OCI-LY7 (cell line): ENCODE measurements at places on chromosomes 4 and X.

GRCh38 chrX:66676413-66676812, 37.5 kb upstream of the EDA2R start:
- no peak for DNase-seq

GRCh38 chr4:36854554-36854953, 390.0 kb upstream of the NWD2 start:
- DNase-seq: no peak

- DNase-seq: no peak
These were observed 149.6 kb downstream of the RAPGEF2 start for GRCh38 chr4:159252491-159252890.

DNA sequence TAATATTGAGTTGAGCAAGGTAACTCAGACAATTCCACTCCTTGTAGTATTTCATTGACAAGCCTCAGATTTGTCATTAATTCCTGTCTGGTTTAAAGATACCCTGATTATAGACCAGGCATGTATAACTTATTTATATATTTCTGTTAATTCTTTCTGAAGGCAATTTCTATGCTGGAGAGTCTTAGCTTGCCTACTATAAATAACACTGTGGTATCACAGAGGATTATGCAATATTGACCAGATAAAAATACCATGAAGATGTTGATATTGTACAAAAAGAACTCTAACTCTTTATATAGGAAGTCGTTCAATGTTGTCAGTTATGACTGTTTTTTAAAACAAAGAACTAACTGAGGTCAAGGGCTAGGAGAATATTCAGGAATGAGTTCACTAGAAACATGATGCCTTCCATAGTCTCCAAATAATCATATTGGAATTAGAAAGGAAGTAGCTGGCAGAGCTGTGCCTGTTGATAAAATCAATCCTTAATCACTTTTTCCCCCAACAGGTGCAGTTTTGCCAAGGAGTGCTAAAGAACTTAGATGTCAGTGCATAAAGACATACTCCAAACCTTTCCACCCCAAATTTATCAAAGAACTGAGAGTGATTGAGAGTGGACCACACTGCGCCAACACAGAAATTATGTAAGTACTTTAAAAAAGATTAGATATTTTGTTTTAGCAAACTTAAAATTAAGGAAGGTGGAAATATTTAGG, 821 bp downstream of the CXCL8 start:
- no peak for DNase-seq

DNA sequence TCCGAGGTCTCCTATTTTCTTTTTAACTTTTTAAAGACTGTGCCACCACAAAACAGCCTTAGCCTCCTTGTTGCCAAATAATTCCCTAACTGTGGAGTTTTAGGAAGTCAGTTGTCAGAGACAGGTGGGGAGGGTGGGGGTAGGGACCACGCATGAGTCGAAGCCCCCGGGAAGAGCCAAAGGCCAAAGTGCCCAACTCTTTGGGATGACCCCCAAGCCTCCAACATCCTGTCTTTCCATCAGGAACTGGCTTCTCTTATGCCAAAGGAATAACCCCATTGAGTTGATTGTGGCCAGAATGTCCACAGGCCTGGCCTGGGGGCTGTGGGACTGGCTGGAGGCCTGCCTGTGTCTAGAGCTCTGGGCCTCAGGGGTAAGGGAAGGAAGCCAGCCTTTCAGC, 5.8 kb downstream of the PRRG3 start:
- DNase-seq: no peak

GRCh38 chrX:49001521-49002090, 458 bp downstream of the GRIPAP1 start:
- peak; percentile 79 for DNase-seq

- DNase-seq: no peak
These were observed 23.6 kb downstream of the KIF4A start for GRCh38 chrX:70313503-70313902.

DNA sequence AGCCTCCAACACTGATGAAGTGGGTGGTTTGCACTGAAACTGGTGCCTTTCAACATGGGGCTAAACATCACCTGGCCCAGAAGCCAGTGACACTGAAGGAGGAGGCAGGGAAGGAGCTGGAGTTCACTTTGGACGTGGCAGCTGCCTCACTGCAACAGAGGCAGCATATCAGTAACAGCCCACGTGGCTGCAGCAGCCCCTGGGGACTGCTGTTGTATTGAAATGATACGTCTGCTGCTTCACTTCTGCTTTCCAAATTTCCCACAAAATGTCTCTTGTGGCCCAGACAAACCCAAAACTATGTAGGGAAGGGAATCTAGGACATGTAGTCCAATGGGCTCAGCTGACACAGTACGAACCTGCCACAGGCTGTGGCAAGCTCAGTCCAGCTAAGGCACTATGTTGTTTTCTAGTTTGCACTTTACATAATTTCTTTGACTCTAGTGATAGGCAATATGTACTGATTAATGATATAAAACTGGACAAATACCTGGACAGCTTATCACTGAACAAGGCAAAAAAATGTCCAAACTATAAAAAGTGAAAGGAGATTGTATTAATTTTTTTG, 84.7 kb upstream of the RAPGEF2 start:
- DNase-seq: peak; percentile 44

- peak; percentile 38 for DNase-seq
These were observed 50.4 kb downstream of the SPRY1 start for GRCh38 chr4:123446865-123447474.

- peak; percentile 75 for DNase-seq
These were observed 255 bp upstream of the CNOT6L start for GRCh38 chr4:77819404-77819842.

GRCh38 chr4:109010521-109010920, 247.7 kb upstream of the ETNPPL start:
- no peak for DNase-seq
